NCI-H1092 treated with DMSO at 0.1 percent for 48 hours (cell line): ENCODE measurements at places on chromosomes 3 and 15.
A peak's percentile ranks its signal among the peaks of the same experiment; 100 is the strongest.

- peak; percentile 27 for DNase-seq
Measured at GRCh38 chr15:74235962-74236361, at the start of gene CCDC33. CCDC33 (plus strand) TSS chr15:74236326; CDS start chr15:74236720, 394 bp downstream.

DNA sequence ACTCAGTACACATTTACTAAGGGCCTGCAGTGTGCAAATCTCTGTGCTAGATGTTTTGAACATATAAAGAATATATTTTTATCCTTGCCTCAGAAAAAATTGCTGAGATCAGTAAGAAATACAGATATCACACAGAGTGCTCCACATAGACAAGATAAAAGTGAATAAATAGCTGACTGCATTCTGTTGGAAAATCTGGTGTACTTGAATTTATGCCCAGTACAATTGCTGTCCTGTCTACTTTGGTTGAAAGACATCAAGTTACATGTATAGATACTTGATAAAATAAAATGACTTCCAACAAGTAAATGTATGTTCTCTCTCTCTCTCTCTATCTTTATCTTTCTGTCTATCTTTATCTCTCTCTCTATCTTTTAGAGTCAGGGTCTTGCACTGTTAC, 381.2 kb upstream of the CBLB start:
- no peak for DNase-seq

DNA sequence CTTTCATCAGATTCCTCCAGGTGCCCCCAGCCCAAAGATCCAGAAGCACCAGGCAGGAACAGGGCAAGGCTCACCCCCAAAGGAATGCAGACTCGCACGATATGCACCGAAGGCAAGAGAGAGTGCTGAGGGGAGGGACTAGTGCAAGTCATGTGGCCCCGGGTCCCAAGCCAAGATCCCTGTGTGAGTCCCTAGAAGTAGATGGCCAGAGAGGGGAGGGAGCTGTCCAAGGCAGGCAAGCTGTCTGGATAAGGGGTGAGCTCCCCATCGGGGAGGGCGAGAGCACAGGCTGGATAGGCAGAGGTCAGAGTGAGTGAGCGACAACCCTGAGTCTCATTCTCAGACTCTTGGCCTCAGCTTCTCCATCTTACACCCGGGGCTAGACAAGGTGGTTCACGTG, 171.5 kb upstream of the LINGO1 start:
- no peak for DNase-seq

GRCh38 chr3:51637941-51638471, 33.0 kb upstream of the TEX264 start:
- DNase-seq, result peak; percentile 32

DNA sequence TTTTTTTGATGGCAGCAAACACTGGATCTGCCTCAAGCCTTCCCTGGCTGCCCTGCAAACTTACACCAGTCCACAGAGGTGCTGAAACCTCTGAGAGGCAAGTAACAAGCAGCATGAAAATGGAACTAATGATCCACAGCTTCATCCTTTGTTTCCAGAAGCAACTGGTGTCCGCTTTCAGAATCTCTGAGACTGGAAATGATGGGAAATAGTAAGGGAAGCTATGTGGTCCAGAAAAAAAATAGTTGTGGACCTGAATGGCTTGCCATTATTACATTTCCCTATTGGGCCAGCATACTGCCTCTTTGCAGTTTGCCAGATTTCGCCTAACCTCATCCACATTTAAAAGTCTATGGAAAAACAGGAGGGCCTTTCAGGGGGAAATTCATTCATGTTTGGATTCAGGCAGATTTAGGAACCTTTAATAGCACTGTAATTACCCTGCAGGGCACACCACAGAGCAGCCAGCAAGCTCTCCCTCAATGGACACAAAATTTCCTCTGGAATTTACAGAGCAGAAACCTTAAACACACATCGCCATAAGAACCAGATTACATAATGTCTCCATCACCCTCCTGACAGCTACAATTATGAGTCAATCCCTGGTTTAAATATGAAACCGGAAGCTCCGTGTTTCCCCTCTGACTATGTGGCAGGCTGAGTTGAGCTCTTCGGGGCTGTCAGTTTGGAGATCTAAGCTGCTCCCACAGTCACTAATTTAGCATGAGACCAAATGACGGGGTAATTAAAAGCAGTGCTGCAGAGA, 134.4 kb downstream of the TMCO5A start:
- DNase-seq, result no peak

GRCh38 chr3:154175041-154175440, 53.9 kb downstream of the ARHGEF26 start:
- DNase-seq, result no peak

GRCh38 chr15:64981812-64982431, 7.8 kb downstream of the SPG21 start:
- DNase-seq, result no peak

GRCh38 chr3:114619771-114620170, 325.9 kb downstream of the TIGIT start:
- no peak for DNase-seq

DNA sequence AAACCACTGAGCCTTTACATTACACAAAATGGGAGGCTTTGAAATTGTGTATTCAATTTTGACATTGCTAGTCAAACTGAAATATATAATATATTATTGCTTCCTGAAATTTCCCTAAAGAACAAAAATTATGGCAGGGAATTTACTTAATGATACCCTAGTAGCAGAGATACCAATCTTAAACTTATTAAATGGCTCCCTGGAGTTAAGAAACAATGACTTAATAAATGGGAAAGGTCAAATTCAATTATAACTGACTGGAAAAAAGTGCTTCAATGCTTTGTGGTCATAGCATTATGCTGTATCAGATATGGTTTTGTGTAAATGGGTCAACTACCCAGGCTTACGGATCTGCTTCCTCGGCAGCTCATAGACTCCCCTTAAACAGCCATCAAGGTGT, 244.1 kb downstream of the CNTN3 start:
- DNase-seq, result no peak

GRCh38 chr3:69823743-69824142, 84.5 kb downstream of the MITF start:
- DNase-seq, result no peak
